ENCODE measurements at places on chromosomes 6 and 20.

DNA sequence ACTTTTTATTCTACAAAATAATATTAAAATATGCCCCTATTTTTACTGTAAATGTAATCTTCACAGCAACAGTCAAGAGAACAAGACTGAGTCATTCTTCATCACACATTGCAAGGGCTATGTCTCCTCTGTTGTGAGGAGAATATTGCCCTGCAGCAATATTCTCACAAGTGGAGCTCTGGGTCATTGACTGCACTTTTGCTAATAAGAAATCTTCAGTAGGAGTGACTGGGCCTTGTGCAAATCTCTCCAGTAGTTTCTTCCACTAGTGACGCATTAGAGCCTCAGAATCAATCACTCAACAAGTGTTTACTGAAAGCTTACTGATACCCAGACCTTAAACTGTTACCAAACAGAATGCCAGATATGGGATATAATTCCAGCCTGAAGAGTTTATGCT is 49.1 kb downstream of the LAMA2 start:
- DNase-seq, result peak; percentile 21

- no peak for DNase-seq
Observed at GRCh38 chr6:4179960-4180651, 44.7 kb upstream of the ECI2 start.

DNA sequence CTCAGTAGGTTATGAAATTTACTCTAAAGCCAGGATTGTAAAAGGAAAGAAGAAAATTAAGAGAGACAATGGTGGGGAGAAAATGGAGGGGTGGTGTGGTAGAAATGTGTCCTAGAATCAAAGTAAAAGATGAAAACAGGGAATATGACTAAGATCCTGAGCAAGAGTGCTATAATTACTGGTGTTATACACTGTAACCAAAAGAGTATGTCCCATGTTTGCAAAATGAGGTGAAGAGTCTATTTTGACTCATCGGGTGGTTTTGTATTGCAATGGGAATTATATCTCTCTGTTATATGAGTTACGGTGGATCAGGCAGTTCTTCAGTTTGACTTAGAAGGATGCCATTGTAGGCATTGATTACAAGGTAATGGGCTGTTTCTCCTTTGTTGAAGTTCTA is 8.5 kb downstream of the L3MBTL3 start:
- DNase-seq, result no peak

- peak; percentile 73 for DNase-seq
Observed at GRCh38 chr6:42158011-42158410, 15.2 kb upstream of the GUCA1A start.

- DNase-seq, result no peak
Observed at GRCh38 chr6:30741063-30741779, 1.3 kb downstream of the FLOT1 start.

- DNase-seq, result no peak
Observed at GRCh38 chr6:106413016-106413415, 52.5 kb downstream of the CRYBG1 start.

DNA sequence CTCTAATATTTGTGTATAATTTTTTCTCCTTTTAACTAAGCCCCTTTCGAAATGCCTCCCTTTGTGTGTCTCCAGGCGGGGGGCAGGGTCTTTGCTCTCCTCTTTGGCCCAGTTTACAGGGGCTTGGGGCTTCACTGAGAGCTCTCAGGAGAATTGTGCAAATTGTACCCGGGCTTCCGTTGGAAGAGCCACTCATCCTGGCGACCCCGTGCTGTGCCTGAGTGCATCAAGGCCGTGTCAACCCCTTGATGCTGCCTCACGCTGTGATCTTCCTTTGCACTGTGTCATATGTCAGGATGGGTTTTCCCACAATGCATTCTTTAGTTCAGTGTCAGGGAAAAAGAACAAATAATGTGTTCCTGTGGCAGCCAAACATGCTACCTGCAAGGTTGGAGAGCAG is 118.0 kb upstream of the POU3F2 start:
- no peak for DNase-seq

- no peak for DNase-seq
Observed at GRCh38 chr6:131756039-131756438, 45.2 kb upstream of the CTAGE9 start.

GRCh38 chr20:48541581-48542071 is 286.2 kb downstream of the PREX1 start:
- no peak for DNase-seq

DNA sequence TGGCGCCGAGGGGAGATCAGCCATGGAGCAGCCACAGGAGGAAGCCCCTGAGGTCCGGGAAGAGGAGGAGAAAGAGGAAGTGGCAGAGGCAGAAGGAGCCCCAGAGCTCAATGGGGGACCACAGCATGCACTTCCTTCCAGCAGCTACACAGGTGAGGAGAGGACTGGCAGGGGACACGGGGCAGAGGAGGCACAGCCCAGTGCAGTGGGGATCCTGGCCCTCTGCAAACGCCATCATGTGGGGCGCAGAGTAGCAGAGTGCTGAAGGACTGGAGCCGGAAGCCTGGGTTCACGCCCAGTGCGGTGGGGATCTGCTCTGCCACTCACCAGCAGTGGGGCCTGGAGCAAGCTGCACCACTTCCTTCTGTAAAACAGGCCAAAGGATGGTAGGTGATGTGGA is 41.1 kb upstream of the FANCE start:
- DNase-seq, result no peak

- DNase-seq, result no peak
Observed at GRCh38 chr6:139422105-139423036, 47.9 kb upstream of the CITED2 start.

GRCh38 chr6:21398741-21399325 is 194.7 kb upstream of the SOX4 start:
- no peak for DNase-seq

- peak; percentile 90 for DNase-seq
Observed at GRCh38 chr6:163356324-163356723, 58.2 kb upstream of the QKI start.

GRCh38 chr20:36579996-36580545 is 6.7 kb downstream of the TGIF2 start:
- no peak for DNase-seq

- no peak for DNase-seq
Observed at GRCh38 chr20:3307078-3307477, 68.1 kb upstream of the SLC4A11 start.

DNA sequence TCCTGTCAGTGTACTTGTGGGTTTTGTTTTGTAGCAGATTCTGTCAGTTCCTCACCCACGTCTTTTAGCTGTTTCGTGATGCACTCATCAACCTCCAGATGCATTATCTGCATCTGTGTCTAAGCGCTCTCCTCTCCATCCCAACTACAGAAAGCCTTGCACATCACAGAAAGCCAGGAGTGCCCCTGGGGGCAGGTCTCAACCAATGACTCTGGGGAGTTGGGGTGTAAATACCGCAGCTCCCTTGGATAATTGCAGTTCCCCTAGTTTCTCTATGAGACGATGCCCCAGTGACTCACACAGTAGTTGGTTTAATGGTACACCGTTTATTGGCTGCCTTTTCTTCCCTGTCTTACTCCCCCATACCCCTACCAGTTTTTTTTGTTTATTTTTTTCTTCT is 158.1 kb downstream of the SOX4 start:
- DNase-seq, result no peak

DNA sequence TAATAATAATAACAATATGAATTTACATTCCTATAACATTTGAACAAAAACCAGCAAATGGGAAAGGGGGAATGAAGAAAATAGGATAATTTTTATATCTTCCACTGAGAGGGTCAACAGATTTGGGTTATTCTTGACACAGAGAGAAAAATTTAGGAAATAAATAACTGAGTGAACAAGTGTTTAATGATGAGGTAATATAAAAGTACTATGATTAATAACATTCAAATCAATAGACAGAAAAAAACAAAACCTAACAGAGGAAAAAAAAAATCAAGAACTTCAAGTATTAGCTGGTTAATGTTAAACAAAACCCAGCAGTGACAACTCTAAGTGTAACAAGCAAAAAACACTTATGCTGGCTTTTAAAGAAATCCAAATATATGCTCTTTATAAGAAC is 66.5 kb downstream of the LCA5 start:
- DNase-seq, result no peak

- no peak for DNase-seq
Observed at GRCh38 chr20:17950670-17951069, 17.9 kb downstream of the SNX5 start.

- DNase-seq, result peak; percentile 55
Observed at GRCh38 chr6:153129873-153130514, 1.1 kb downstream of the RGS17 start.

GRCh38 chr20:4135385-4136077 is 120.2 kb upstream of the RNF24 start:
- peak; percentile 94 for DNase-seq

All from GM03348 (cell line).